ENCODE measurements at places on chromosomes 11 and 22.

DNA sequence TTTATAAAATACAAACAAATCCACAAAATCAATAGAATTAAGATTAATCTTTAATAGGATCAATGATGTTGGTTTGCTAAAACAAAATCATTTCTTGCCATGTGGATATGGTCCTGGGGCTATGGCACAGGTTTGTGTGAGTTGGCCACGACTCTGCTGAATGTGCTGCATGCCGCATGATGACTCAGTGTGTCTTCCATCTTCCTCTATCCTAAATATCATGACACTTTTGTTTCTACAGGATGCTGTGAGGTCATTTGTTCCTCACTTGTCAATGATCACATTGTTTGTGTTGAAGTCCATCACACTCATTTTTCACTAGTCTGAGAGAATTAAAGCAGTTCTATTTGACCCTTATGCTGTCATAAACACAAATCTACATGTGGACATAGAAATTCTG lies 167.2 kb upstream of the ZBED5 start:
- no peak for DNase-seq

DNA sequence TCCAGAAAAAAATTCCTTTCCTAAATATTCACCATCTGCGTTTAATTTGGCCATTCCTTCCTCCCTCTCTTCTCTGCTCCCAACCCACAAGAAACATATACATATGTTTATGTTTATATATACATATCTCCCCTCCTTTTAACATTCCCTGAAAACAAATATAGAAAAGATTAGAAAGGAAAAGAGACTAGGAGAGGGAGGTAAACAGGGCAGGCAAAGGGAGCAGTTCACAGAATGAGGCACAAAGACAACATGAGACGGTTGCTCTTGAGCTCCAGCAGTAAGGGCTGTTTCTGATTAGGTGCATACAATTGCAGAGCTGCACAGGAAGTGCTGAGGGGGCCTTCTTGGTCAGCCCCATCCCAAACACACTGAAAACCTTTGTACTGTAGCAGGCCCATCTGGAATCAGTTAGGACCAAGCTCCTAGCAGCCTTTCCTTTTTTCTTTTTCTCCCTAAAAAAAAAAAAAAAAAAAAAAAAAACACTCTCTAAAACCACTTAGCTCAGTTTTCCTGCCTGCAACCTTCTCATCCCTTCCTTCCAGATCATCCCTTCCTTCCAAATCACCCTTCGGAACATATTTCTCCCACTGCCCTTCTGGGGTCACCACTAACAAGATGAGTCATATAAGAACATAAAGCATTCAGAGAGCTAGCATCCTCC lies 57.0 kb downstream of the RBFOX2 start:
- DNase-seq: peak; percentile 97

- DNase-seq: no peak
These were observed 2.1 kb upstream of the DGKZ start for GRCh38 chr11:46345131-46345597.

GRCh38 chr22:30857791-30858190 lies 110.8 kb downstream of the MORC2 start:
- DNase-seq: no peak

GRCh38 chr11:95877291-95877690 lies 46.6 kb downstream of the MTMR2 start:
- peak; percentile 99 for DNase-seq

DNA sequence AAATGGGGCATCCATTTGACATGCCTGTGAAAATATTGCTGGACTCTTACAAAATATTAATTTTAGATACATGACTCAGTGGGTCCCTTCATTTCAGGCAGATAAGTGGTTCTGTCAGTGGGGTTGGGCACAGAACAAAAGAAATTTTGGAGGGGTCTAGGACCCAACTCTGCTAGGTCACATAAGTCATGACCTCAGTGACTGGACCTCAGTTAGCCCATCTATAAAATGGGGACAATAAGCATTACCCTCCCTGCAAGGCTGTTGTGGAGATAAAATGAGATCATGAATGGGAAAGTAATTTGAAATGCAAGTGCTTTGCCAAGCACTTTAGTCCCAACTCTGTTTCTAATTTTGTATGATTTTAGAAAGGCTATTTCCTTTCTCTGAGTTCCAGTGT lies 23.8 kb downstream of the ADORA2A start:
- DNase-seq: no peak

GRCh38 chr11:1733716-1734640 lies 16.4 kb downstream of the IFITM10 start:
- no peak for DNase-seq

DNA sequence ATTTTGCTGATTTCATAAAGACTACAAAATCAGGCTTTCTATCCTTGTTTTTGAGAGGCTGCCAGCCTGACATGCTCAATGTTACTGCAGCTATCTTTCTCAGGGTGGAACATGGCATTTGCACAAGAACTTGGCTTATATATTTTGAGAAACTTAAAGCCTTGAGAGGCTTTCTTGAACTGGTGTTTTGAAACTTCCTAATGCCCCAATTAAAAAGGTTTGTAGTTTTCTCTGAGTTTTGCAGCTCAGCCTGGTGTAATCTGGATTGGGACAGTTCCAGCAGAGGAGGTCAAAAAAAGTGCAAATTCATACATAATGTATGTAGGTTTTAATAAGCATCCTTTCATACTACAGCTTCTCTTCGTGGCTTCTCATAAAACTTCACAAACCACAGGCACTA lies 223.4 kb downstream of the FAM76B start:
- peak; percentile 72 for DNase-seq

DNA sequence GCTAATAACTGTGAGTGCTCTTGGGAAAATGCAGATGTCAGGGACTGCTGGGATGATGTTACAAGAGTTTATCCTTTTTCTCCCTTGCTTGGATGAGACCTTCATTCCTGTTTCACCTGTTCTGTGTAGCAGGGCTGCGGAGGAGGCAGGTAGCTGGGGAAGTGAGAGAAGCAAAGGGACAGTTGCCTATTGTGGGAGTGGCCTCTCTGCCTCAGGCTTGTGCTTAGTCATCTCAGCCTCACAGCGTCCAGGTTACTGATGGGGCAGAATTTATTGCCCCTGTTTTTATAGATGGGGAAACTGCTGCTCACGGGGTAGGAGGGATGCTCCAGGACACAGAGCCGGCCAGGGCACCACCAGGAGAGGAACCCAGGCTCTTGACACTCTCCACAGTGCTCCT lies 1.7 kb downstream of the STX3 start:
- DNase-seq: no peak

- no peak for DNase-seq
These were observed 74.1 kb downstream of the COMMD9 start for GRCh38 chr11:36214976-36215692.

- DNase-seq: peak; percentile 94
These were observed 289.2 kb downstream of the MN1 start for GRCh38 chr22:27512283-27512761.

- DNase-seq: no peak
These were observed 40.6 kb upstream of the RCN1 start for GRCh38 chr11:32050264-32050663.

- no peak for DNase-seq
These were observed 600 bp upstream of the ESAM start for GRCh38 chr11:124762624-124763155.

GRCh38 chr22:48071828-48072227 lies 1309.4 kb downstream of the TBC1D22A start:
- no peak for DNase-seq

DNA sequence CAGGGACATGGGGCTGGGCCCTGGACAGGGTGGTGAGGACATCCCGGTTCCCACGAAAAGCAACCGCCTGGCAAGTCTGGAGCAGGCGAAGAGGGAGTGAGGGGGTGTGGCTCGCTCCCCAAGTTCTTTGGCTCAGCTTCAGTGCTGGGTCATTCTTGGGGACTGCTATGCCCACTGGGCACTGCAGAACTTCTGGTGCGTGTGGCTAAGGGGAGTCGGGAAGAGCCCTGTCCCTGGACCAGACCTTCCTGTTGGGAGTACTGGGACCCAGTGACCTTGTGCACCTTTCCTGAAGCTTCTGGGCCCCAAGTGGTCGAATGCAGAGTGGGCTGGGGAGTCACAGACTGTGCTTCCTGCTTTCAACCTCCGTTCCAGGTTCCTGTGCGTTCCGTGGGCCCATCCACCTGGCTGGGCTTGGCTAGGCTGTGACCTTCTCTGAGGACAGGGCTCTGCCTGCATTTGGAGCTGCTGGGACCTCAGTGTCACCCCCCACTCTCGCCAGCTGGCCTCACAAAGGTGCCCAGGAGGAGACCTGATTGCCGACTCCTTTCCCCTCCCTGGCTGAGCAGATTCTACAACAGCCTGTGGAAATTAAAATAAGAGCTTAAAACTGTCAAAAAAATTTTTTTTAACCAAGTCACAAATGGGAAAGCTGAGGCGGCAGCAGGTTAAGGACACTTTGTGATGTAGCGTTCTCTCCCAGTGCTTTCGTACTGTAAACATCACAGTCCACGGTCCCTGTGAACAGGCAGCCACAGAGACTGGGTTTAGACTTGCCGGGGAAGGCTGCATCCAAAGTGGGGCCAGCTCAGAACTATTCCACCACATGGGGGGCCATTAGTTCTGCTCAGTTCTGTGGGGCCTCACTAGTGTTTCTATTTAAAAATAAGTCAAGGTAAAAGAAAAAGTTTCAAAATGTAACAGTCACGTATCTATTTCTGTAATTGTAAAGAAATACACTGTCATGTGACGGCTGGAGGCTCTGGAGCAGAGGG lies 63.8 kb upstream of the WNT7B start:
- no peak for DNase-seq

DNA sequence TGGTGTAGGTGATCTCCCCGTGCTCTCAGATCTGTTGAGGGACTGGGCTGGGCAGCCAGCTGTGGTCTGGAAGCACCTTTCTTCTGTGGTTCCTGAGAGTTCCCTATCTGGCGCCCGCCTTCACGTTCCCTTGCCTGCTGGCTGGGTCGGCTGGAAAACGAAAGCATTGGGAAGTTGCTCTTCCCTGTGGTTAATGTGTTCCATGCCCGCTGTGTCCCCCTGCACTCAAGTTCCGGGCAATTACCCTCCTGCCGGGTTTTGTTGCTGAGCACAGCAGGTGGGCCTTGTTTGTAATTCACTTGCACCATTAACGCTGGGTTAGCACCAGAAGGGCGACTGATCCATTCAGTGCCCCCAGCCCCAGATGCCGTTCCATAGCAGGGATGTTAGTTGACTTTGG lies 134.1 kb downstream of the GRIK4 start:
- no peak for DNase-seq

DNA sequence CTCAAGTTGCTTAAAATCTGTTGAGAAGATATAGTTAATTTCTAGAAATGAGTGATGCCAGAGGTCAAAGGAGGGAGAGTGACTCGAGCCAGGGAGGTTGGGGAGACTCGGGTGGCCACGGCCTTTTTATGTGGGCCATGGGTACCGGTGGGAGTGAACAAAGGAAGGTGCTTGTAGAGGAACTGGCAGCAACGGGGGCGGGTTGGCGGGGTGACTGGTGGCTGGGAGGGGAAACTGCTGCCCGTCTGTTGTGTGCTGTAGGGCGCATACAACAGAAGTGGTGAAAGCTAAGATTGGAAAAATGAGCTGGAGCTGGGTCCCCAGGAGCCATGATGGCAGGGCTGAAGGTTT lies 5.4 kb downstream of the DAGLA start:
- DNase-seq: no peak

DNA sequence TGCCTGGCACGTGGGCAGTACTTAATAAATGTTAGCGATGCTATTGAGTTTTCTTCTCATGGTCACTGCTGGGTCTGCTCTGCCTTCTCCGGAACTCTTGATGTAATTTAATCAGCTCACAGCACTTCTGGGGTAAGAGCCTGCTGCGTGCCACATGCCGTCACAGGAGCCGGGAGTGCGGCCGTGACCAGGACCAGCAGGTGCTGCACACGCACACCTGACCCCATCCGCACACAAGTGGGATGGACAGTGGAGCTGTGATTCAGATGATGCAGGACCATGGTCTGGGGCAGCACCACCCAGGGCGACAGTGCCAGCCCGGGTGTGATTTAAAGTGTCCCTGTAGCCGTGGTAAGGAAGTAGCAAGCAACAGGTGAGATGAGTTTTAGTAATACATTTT lies 61.2 kb downstream of the TBC1D22A start:
- no peak for DNase-seq

- DNase-seq: no peak
These were observed 77.9 kb upstream of the OR5AK2 start for GRCh38 chr11:56910785-56911184.

DNA sequence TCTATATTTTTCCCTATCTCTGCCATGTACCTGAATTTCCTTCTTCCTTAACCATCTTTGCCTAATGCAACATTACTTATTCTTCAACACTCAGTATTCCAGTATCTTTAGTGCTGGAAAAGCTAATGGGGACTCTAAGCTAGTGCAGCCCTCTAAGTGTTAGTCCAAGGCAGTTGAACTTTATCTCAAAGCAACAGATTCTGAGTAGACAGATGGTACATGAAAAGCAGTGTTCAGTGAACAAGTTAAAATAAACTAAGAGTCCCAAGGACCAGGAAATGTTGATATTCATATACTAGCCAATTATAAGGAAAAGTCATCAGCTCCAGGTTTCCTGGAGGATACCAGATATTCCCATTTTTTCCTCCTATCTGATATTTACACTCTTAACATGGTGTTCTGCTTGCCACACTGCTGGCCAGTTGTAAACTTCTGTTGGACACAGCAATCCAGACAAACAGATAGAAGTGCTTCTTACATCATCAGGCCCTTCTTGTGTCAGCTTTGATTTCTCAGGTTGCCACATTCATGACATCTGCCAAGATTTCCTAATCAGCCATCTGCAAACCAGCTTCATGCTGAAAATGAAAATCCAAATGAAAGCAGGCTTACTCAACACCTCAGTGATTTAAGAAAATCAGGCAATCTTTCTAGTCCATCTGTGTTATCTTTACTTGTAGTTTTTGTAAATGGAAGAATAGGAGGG lies 255.9 kb upstream of the POU2AF2 start:
- peak; percentile 61 for DNase-seq

DNA sequence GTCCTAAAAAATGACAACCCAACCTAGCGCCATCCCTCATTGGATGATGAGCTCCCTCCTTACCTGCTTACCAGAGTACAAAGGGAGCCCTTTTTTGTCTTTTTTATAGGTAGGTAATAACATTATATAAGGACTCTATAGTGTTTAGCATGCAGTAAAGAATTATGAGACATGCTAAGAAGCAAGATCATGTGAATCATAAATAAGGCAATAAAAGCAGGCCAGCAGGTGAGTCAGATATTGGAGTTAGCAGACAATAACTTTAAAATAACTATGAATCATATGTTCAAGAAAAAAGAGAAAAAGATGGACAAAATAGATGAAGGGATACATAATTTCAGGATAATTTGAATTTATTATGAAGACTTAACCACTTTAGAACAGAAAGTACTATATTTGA lies 81.5 kb downstream of the GRK3 start:
- DNase-seq: no peak

DNA sequence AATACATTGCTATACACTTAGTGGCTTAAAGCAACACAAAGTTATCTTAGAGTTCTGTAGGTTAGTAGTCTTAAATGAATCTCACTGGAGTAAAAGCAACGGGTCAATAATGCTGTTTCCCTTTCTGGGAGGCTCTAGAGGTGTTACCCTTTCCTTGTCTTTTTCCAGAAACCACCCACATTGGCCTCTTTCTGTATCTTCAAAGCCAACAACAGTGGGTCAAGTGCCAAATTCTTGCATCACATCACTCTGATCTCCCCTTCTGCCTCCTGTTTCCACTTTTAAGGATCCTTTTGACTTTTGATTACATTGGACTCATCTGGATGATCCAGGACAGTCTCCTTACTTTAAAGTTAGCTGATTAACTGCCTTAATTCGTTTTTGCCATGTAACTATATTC lies 93.6 kb downstream of the DDX10 start:
- DNase-seq: no peak

- DNase-seq: no peak
These were observed 75.7 kb downstream of the TIMP3 start for GRCh38 chr22:32877196-32877595.
